ENCODE measurements at places on chromosomes 7 and 10.

DNA sequence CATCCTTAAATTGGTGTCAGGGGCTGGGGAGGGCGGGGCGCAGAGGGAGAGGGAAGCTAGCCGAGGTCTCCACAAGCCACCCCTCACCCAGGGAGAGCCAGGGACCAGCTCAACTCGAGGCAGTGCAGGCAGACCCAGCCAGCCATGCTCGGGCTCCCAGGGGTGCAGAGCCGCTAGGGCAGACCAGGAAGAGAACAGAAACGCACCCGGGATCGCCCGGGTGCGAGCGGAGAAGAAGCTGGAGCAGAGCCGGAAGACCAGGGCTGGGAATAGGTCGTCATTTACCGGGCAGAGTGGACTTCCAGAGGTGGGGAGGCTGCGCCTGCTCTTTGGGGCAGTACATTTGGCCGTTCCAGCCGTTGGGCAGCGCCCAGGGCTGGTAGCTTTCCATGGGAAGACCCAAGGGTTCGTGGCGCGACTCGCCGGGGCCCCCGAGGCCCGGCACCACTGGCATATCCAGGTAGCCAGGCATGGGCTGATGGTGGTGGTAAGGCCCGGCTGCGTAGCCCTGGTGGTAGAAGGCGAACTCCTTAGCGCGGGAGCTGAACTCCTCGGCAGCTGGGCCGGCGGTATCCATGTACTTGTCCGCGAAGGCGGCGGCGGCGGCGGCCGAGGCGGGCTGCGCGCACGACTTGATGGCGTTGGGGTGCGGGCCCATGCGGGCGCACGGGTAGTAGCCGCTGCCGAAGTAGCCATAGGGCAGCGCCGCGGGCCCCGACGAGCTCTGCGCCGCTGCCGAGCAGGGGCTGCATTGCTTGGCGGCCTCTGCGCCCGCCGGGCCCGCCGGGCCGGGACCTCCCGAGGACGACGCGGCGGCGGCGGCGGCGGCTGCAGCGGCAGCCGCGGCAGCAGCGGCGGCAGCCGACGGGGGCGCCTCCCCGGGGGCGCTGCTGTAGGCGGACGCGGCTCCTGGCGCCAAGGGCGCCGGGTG, 755 bp downstream of the HOXA13 start:
- no peak for DNase-seq

DNA sequence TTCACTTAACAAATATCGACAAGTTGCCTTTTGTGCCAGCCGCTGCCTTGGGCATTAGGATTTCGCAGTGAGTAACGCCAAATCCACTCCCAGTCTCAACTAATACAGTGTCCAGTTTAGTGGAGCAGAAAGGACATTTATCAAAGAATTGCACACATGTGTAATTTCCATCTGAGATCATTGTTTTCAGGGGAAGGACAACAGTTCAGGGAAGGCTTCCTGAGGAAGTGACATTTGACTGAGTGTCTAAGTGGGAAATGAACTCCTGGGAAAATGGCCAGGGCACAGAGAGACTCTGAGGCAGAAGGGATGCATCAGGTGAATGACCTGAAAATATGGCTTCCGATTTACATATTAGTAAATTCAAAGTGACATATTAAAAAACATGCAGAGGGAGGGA, 89.4 kb downstream of the ITGA8 start:
- DNase-seq = no peak

- no peak for DNase-seq
These were observed 17.6 kb downstream of the ZDHHC6 start for GRCh38 chr10:112429147-112429546.

- DNase-seq = no peak
These were observed 129.0 kb downstream of the HERPUD2 start for GRCh38 chr7:35565927-35566326.

DNA sequence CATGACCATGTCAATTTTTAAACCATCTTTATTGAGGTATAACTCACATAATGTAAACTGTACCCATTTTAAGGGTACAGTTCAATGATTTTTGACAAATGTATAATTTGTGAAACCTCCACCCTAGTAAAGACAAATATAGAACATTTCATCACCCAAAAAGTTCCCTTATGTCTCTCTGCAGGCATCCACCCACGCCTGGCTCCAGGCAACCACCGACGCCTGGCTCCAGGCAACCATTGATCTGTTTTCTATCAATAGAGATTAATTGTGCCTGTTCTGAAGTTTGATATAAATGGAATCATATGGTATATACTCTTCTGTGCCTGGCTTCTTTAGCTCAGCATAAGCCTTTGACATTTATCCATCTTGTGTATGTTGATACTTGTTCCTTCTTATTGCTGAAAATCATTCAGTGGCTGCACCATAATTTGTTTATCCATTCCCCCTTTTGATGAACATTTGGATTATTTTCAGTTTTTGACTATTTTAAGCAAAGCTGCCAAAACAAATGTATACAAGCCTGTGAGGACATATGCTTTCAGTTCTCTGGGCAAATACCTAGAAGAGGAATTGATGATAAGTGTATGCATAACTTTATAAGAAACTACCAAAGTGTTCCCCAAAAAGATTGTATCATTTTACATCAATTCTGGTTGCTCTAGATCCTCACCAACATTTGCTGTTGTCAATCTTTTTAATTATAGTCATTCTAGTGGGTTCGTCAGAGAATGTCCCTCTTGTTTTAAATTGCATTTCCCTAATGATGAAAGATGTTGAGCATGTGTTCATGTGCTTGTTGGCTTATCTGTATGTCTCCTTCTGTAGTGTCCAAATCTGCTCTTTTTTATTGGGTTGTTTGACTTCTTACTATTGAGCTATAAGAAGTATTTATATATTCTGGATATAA, 55.7 kb upstream of the HECTD2 start:
- no peak for DNase-seq

DNA sequence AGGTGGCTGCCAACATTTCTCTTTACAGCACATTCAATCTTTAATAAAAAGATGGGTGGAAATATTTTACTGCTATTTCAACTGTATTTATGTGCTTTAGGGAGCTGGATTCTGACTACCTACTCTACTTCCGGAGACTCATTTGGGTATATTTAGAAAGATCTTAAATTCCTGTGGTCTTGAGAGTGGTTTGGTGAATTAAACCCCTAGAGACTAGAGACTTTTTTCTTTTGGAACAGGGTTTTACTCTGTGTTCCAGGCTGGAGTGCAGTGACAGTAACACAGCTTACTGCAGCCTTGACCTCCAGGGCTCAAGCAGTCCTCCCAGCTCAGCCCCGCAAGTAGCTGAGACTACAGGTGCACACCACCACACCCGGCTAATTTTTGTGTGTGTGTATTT, 79.0 kb upstream of the HABP2 start:
- no peak for DNase-seq
